ENCODE measurements at places on chromosomes 4 and X.

GRCh38 chrX:137654481-137654880, 88.6 kb downstream of the ZIC3 start:
- no peak for DNase-seq

GRCh38 chr4:36326476-36327029, 45.1 kb downstream of the DTHD1 start:
- no peak for DNase-seq

GRCh38 chr4:61882381-61882780, 682.3 kb downstream of the ADGRL3 start:
- no peak for DNase-seq

GRCh38 chrX:40022421-40022820, 75.3 kb downstream of the BCOR start:
- no peak for DNase-seq

DNA sequence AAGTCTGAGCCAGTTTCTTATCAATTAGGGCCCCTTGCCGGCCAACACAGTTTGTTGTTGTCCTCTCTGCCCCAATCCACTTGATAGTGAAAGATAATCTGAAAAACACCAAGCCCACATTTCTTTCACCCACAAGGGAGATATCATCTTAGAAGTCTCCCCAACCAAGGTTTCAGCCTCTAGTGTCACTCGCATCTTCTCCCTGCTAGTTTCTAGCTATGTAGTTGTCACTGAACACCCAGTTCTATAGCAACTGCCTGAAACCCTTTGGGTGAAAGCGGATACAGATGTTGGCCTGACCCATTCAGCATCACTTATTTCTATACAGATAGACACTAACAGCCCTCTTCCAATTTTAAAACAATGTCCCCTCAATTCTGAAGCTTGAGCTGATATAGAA, 116.3 kb downstream of the BMP15 start:
- DNase-seq: no peak

DNA sequence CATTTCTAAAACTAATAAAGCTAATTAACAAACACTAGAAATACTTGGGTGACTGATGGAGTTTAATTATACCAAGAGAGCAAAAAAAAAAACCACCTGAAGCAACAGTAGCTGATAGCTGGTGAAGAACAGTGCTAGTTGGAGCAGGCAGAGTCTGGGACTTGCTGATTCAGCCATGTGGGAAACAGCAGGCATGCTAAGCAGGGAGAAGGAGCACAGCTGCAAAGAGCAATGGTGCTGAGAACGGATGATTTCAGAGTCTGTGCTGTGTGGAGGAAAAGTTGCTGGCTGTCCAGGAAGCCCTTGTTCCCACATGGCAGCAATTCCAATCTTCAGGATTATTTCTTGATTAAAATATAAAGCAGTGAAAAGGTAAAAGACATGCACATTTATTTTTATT, 68.8 kb downstream of the NPY1R start:
- DNase-seq: no peak

DNA sequence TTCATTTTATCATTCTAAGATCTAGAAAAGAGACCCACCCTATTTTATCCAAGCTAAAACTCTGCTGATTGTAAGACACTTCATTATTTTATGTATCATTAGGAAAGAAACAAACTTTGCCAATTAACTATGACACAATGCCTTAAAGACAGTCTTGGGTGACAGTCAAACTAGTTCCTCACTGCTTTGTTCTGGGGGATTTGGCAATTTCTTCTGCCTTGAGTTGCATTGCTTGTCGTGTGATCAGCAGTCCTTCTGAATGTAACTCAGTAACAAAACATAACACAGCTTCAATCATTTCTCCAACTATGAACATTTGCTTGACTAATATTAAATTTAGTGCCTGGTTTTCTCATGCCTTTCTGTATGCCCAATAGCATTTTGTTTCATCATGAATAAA, 577.9 kb upstream of the DIPK2B start:
- no peak for DNase-seq

- no peak for DNase-seq
Measured at GRCh38 chr4:15542760-15543159, 73.1 kb downstream of the CC2D2A start.

DNA sequence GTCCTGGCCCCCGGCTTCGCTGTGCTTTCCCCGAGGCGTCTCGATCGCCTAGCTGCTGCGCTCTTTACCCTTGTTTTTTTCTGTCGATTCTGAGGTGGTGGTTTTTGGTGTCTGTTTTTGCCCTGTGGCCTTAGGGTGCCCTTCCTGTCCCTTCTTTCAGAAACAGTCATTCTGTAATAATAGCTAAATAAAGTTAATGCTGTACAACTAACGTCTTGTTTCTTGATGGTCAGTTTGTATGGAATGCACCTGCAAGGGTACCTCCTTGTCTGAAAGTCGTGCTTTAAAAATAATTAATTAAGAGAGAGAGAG, 686 bp downstream of the FIP1L1 start:
- DNase-seq: no peak

GRCh38 chr4:72067051-72067450, 35.3 kb downstream of the NPFFR2 start:
- no peak for DNase-seq

DNA sequence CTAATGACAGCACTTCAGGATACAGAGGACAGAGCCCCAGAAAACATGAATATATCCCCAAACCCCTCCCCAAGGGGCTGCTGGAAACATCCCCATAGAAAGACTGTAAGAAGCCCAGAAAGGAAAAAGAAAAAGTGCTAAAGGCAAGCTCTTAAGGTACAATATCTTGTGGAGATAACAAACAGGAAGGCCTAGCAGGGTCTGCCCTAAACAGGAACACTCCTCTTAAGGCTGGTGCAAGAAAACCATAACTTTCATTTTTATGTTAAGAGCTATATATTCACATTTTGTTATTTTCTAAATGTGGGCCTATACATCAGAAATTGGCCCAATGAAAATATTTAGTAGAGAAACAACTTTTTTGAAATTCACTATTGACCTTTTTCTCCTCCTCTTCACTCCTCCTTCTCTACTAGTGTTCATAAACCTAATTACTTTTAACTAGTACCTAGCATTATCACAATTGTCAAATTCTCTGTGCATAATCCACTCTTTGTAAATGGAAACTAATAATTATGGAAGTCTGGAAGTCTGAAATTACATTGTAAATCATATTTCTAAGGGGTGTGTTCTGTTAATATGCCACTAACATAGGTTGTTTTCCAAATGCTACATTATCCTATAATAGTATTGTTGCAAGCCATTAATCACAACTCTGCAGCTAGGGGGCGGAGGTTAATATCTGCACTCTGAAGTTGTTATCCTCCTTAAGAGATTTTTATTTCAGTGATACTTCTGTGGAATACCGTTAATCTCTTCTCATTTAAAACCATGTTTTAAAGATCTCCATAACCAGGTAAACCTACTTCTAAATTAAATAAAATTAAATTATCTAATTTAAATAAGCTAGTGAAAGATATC, 59.8 kb downstream of the CASK start:
- no peak for DNase-seq
